ENCODE measurements at places on chromosomes 1 and 21.

- no peak for DNase-seq
Measured at GRCh38 chr1:156616463-156616862, 2.8 kb upstream of the HAPLN2 start.

DNA sequence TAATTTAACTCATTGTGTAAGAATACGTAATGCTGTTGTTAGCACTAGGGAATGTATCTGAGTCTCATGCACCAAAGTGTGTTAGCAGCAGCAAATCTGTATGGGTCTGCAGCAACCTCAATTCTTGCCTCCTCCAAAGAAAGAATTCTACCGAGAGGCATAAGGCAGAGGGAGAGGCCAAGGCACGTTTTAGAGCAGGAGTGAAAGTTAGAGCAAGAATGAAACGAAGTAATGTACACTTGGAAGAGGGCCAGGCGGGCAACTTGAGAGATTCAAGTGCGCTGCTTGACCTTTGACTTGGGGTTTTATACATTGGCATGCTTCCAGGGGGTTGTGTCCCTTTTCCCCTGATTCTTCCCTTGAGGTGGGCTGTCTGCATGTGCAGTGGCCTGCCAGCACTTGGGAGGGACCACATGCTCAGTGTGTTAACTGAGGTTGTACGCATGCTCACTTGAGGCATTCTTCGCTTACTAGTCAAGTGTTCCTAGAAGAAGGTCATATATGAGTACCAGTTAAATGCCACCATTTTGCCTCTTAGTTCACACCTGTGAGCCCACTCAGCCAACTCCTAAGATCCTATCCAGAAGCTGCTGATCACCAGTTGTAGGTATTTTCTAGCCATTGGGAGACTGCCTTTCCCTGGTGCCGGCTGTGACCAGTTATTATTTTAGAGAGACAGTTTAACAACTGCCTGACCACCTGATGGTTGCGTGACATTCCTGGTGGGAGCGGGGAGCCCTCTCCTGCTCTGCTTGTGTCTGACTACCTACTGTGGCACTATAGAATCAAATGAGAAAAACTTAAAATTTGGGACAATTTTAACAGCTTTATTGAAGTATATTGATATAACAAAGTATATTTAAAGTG is 2.7 kb upstream of the CNN3 start:
- no peak for DNase-seq

DNA sequence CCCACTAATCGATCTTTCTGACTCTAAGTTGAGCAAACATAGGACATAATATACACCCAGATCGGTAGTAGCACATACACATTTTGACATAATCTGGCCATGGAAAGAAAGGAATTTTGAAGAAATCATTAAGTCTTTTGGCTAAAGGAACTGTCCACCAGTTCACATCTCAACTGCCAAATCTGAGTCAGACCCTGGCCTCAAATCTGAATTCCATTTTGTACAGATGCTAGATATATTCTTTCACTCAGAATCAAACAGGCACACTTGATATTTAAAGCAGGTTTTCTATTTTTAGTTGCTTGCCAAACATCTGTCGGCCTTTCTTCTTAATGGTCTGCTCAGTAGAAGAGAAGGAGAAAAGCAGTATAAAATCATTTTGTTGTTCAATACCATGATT is 281.8 kb downstream of the BARHL2 start:
- peak; percentile 59 for DNase-seq

DNA sequence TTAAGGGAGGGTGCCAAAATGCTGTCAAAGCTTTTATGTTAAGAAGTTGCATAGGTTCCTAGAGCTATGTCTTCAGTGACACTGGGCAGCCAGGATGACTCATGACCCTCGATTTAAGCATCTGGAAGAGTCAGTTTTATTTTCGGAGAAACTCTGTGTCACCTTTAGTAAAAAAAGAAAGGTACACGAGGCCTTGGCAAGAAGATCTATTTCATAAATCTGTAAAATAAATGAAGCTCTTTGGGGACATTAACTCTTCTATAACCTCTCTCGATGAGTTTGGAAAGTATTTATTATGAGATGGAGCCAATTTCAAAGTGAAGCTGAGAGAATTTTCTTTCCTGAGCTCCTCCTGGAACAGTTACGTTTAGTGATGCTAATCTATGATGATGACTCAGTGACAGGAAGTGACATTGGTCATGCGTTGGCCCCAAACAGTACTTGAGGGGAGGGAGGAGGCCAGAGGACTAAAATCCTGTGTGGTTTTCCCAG is 156.5 kb downstream of the HLX start:
- DNase-seq, result no peak

GRCh38 chr1:26787381-26787705 is 407 bp upstream of the PIGV start:
- no peak for DNase-seq

GRCh38 chr1:43282220-43283195 is 2.9 kb downstream of the C1orf210 start:
- no peak for DNase-seq

GRCh38 chr1:92169214-92170005 is 48.3 kb upstream of the C1orf146 start:
- no peak for DNase-seq
